ENCODE measurements at places on chromosomes 6 and 20.
A peak's percentile ranks its signal among the peaks of the same experiment; 100 is the strongest.

- DNase-seq: no peak
Measured at GRCh38 chr20:52814371-52814770, 157.8 kb upstream of the TSHZ2 start.

- no peak for DNase-seq
Measured at GRCh38 chr6:40918040-40918651, 120.9 kb downstream of the UNC5CL start.

DNA sequence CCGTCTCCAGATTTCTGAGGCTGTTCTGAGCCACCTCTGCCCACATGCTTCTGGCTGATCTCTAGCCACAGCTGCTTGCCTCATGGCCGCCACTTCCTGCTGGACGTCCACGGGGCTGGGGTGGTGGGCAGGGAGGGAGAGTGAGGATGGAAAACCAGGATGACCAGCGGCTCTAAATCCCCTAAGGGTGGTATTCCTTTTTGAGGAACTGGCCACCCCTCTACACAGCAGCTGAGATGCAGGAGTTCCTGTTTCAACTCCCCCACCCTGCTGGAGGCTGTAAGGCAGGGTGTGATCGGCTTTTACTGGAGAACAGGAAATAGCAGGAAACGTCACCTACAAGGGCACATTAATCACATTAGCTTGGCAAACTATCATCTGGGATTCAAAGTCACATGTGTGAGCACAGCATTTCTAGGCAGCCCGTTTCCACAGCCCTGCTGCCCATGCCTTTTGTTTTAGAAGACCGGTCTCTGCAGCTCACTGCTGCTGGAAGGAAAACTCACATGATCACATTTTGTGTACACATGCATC, 181.6 kb upstream of the ECI2 start:
- DNase-seq: no peak

GRCh38 chr6:83853178-83854000, at the start of gene RIPPLY2:
Gene RIPPLY2 (plus strand): TSS chr6:83853360. CDS start chr6:83853417, 57 bp downstream.
- peak; percentile 29 for DNase-seq
